Glutamatergic neuron (in vitro differentiated cells): ENCODE measurements at places on chromosomes 6 and 20. TPM values are rescaled to one million over a fixed set of nuclear protein-coding genes. Genes with fewer than 3 reads are reported as not detected.

BCAS1 gene
- total RNA-seq, result 0.32 TPM

RAB22A gene
- total RNA-seq, result 9.5 TPM

PKIG gene
- 42.0 TPM for total RNA-seq

DNA sequence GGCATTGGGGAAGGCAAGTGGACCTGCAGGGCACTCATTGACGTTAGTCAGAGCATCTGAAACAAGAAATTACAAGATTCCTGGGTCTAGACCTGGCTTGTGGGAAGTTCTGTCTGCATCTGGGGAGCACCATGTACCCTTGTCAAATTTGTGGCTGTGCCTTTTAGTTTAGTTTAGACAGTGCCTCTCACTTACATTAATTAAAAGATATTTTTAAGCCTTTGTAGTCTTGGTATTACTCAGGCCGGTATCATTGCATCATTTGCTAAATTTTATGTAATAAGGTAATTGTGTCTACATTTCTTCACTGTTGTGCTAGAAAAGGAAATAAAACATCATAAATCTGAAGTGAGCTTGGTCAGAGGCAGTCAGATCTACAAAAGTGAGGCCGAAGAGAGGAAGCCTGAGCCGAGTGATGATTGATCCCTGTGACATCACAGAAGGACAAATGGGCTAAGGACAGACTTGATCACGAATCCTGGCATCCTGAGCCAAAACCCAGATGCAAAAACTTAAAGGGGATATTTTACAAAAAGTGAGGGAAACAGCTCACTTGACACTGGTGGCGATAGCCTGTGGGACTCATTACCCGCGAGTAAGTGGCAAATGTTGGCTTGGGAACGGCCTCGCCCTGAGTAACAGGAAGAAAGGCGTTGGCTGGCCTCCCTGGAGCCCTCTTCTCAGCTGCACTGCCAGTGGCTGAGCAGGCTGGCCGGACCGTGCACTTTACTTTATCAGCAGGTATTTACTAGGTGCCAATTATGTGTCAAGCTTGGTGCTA, 106.5 kb downstream of the TCP11 start:
- no peak for DNase-seq
- peaks cover 5% of the 10 kb centered on the region for H3K36me3 ChIP-seq
- no peaks in the 10 kb centered on the region for H3K27me3 ChIP-seq
- H3K4me3 ChIP-seq, result no peak overlapping the region
- H3K4me1 ChIP-seq, result peaks cover 18% of the 10 kb centered on the region

GRCh38 chr6:104256646-104257045, 603.1 kb downstream of the HACE1 start:
- DNase-seq, result no peak
- no peak overlapping the region for H3K4me3 ChIP-seq
- H3K4me1 ChIP-seq, result no peaks in the 10 kb centered on the region
- no peaks in the 10 kb centered on the region for H3K36me3 ChIP-seq
- H3K27ac ChIP-seq, result no peak overlapping the region

GRCh38 chr6:162249907-162250642, 477.5 kb downstream of the PRKN start:
- DNase-seq, result no peak
- no peak overlapping the region for H3K4me3 ChIP-seq
- H3K27ac ChIP-seq, result no peak overlapping the region
- no peaks in the 10 kb centered on the region for H3K36me3 ChIP-seq
